OCI-M1 (cell line): ENCODE measurements at places on chromosomes 5 and 9.

- DNase-seq: no peak
Measured at GRCh38 chr5:176624938-176625337, 5.4 kb downstream of the SNCB start.

DNA sequence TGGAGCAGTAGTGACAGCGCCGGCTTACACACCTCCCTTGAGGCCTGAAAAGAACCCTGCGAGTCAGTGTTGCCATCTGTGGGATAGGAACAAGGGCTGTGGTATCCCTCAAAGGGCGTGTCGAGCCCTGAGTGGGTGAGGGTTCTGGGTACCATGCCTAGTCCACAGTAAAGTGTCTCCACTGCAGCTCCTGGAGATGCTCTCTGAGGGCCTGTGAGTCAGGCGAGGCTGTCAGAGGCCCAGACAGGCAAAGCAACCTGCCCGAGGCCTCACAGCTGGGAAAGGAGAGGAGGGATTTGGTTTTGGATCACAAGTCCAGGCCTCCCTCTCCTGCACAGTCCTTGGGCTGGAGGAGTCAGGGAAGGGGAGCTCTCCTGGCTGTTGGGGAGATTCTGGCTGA is 6.1 kb downstream of the PRRX2 start:
- DNase-seq: no peak

- no peak for DNase-seq
Measured at GRCh38 chr5:174556756-174557155, 167.6 kb upstream of the MSX2 start.

- peak; percentile 90 for DNase-seq
Measured at GRCh38 chr9:89179895-89180734, 1.5 kb upstream of the SHC3 start.

DNA sequence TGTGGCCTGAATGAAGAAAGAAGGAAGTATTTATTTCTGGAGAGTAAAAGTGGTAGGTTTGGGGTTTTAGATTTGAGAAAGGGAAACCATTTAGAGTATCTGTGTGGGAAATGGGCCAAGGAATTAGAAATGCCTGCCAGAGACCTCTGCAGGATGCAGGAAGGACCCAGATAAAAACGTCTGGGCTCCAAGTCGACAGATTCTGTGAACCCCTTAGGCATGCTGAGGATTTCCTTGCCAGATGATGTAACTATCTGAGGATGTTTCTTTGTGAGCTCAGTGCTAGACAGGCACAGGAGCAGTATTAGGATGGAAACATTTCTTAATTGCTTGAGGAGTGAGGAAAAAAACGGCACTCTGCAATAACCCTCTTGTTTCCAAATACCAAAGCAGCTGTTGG is 251.8 kb upstream of the DMRT1 start:
- DNase-seq: peak; percentile 6

- no peak for DNase-seq
Measured at GRCh38 chr5:154583671-154584177, 105.7 kb upstream of the HAND1 start.
